CD4-positive, alpha-beta T cell treated with Interleukin-2 at 100 ng/mL for 4 hours (primary cell): ENCODE measurements at places on chromosomes 13 and 19.

- no peak for DNase-seq
Measured at GRCh38 chr19:1128106-1128505, 24.3 kb downstream of the GPX4 start.

GRCh38 chr19:38496603-38497487, 63.4 kb downstream of the RYR1 start:
- no peak for DNase-seq

- no peak for DNase-seq
Measured at GRCh38 chr13:43802511-43802910, 15.7 kb upstream of the ENOX1 start.

GRCh38 chr13:99012539-99012938, 34.7 kb upstream of the DOCK9 start:
- no peak for DNase-seq

DNA sequence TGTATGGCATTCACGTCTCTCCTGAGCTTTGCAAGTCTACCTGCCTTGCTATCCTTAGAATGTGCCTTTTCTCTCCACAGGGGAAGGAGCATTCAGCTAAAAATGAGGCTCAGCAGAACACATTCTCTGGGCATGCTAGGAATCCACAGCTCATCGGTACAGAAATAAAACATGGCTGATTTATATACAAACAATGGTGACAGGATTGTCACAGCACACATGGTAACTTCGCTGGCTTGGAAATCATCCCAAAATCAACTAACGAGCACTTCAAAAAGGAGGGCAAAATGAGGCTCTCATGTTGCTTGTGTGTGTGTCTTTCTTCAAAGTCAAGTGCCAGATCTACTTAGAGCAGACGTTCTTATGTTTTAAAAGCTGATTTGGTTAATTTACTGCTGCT, 373.0 kb downstream of the FGF14 start:
- DNase-seq: no peak

DNA sequence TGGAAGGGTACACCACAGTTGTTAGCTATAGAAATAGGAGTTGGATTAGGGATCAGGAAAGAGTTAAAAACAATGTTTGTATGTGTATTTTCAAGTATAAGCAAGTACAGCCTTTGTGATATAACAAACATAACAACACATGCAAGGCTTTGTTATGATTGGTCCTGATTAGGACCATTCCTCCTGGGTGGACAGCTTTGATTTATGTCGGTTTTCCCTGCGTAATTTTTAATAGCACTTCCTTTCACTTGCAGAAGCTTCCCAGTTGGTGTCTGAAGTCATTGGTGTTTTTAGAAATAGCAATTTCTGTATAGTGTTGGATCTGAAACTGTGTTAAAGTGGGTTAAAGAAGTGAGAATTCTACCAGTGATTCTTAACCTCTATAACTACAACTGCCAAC, 10.0 kb downstream of the FNDC3A start:
- no peak for DNase-seq

GRCh38 chr19:47003611-47004465, 15.8 kb upstream of the NPAS1 start:
- no peak for DNase-seq

GRCh38 chr19:3006075-3006767, 22.9 kb downstream of the TLE2 start:
- DNase-seq: no peak

GRCh38 chr13:50457415-50458393, 385.8 kb downstream of the DLEU7 start:
- DNase-seq: no peak

DNA sequence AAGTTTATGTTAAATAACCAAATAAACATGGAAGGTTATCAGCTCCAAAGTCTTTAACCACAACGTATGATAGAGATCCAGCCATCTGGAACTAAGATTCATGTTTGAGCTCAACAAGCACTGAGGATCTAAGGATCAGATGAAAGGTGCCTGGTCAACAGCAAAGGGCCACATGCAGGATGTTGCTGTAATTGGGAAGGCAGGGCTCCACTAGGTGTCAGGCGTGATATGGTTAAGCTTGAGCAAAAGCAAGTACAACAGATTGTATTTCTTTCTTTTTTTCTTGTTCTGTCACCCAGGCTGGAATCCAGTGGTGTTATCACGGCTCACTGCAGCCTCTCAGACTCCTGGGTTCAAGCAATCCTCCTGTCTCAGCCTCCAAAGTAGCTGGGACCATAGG, 12.0 kb downstream of the EBPL start:
- no peak for DNase-seq

- no peak for DNase-seq
Measured at GRCh38 chr13:32001154-32001768, 30.3 kb upstream of the FRY start.

- peak; percentile 11 for DNase-seq
Measured at GRCh38 chr19:17671906-17672305, 16.2 kb downstream of the UNC13A start.

- no peak for DNase-seq
Measured at GRCh38 chr19:49738268-49738667, 24.8 kb downstream of the TSKS start.

DNA sequence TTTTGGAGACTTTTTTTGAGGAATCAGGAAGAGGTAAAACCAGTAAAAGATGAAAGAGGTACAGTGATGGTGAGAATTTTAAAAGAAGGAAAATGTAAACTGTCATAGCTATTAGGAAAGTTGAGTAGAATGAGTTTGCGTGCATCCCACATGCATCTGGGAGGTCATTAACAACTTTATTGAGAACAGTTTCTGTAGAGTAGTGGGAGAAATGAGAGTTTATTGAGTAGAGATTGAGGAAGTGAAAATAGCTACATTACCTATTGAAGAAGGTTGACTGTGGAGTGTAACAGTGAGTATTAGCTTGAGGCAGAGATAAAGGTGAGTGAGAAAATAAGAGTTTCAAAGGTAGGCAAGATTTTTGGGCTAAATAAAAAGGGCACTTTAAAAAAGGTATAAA, 38.7 kb downstream of the BRCA2 start:
- no peak for DNase-seq

DNA sequence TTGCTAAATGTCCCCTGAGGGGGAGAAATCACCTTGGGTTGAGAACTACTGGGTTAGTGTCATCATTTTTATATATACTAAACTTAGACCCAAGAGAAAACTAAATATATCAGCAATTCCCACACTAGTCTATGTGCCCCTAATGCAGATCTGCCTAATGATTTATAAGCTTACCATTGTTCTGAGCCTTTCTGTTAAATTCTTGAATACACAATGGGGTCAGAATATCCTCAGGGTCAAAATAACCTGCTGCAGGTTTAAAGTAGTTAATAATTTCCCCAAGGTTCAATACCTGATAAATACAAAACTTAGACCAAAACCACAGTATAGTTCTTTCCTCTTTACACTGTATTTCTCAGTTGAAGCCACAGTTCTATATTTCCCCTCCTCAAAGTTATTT, 4.6 kb downstream of the VWA8 start:
- DNase-seq: no peak

DNA sequence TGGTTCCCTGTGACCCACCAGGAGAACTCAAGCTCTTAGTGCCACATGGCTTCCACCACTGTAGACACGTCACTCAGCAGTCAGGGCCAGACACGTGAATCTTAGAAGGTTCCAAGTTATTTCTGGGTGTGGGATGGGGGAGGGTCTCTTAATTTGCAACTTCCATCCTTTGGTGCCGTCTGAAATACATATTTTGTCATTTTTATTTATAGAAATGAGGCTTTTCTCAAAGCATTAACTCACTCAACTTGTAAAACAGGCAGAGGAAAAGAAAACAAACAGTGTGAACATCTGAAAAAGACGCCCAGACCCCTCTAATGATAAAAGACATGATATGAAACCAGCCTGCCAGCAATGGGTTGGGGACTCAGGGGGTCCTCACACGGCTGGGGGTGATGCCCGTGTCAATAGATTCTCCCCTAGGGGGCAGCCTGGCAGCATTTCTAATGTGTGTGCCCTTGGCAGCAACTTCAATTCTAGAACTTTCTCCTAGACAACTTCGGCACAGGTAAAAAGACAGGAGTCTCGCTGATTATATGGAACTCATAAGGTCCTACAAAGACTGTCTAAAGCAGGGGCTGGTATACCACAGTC, 15.4 kb downstream of the PIP5K1C start:
- no peak for DNase-seq
